Fibroblast of upper back skin (primary cell): ENCODE measurements at places on chromosomes 12 and 14.

DNA sequence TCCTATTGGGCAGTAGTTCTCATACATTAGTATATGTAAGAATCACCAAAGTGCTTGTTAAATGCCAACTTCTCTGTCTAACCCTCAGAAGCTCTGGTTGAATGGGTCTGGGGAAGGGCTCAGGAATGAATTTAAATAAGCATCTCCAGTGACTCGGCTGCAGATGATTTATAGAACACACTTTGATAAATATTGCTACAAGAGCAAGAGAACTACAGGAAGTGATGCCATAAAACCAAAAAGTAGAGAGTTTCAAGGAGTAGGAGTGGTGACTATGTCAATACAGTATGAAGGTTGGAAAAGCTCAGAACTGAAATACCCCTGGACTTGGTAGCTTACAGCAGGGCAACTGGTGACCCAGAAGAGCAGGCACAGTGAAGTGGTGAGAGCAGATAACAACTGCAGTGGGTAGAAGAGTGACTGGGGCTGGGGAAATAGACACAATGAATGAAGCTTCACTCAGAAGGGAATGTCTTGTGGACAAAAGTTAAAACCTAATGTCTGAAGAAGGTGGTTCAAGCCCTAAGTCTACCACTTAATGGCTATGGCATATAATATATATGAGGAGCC is 8.0 kb upstream of the PLEKHA5 start:
- DNase-seq = peak; percentile 12

DNA sequence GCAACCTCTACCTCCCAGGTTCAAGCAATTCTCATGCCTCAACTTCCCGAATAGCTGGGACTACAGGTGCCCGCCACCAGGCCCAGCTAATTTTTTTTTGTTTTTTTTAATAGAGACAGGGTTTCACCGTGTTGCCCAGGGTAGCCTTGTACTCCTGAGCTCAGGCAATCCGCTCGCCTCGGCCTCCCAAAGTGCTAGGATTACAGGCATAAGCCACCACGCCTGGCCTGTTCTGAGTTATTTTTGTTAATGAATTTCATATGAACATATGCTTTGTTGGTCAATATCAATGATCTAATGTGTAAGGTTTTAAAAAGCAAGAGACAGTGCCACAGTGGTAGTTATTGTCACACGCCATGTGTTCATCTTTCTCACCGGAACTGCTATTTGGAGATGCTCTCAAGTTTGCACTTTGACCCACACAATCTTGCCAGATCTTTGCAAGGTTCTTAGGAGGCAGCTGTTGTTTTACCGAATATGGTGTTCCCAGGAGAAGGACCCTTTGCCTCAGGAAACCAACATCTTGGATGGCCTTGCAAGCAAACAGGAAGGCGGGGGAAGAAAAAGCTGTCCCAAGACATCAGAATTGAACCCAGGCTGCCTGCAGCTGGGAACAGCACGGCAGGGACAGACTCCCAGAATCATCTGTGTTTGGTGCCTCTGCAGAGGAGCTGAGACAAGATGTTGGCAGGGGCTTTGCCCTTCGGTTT is 30.0 kb downstream of the GALNT16 start:
- no peak for DNase-seq

DNA sequence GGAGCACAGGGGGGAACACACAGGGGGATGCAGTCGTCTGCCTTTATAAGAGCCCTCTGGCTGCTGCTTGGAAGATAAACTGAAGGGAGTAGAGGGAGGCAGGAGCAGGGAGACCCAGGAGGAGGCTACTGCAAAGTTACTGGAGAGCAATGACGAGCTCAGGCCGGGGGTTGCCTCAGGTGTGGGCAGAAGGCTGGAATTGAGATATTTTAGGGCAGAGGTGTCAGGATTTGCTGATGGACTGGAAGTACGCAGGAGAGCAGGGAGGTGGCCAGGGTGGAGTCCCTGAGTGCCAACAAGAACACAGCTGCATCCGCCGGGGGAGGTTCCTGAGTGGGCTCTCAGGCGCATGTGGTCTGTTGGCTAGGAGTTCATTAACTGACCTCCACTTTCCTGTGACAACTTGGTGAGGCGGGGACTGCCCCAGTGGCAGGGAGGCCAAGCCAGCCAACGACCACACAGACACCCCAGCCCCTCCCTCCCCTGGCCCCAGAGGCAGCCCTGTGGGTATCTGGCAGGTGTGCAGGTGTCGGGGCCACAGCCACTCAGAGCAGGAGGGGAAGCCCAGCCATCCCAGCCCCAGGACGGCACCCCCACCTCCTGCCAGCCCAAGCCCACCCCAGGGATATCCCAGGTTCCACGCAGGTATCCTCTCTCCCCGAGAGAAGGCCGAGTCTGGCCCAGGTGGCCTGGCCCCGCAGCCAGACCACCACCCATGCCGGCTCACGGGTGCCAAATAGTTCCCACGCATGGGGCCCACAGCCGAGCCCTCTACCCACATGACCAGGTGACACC is 85.4 kb downstream of the NCOR2 start:
- DNase-seq = no peak

DNA sequence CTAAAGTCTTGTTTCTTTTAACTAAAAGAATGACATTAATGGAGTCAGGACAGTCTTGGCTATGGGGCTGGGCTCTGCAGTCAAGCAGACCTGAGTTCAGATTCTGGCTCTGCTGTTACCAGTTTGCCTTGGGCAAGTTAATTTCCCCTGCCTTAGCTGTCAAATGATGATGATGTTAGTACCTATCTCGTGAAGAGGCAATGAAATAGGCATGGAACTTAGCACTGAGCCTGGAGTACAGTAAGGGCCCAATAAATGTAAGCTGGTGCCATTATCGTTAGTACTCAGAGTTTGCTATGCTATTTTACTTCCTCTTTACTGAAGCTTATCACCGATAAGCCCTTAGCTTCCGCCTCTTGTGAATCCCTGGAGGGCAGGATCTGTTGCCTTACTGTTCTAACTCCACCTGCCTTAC is 8.5 kb downstream of the FBXW8 start:
- no peak for DNase-seq

DNA sequence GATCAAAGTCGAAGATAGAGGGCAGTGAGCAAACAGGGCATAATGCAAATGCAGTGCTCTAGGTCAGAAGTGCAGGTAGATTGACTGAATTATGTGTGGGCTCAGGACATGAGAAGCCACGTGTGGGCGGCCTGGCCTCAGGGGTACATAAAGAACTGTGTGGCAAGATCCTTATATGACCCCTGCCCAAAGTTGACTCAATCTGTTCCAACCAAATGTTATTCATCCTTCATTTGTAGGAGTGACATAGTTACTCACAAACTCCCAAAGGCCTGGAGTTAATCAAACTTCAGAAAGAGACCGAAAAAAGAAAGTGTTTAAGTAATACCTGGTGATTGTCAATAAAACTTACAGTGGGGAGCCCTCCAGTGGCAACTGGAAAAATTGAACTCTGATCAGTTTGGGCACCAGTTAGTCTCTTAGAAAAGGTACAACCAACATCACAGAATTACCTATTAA is 150.4 kb upstream of the FAR2 start:
- DNase-seq = peak; percentile 53

- DNase-seq = no peak
These were observed 46.6 kb upstream of the PLEKHG6 start for GRCh38 chr12:6263931-6264330.
